ENCODE measurements at places on chromosomes 12 and 14.

GRCh38 chr12:11556682-11557081 lies 92.8 kb upstream of the ETV6 start:
- DNase-seq = no peak

- DNase-seq = no peak
Observed at GRCh38 chr12:16881986-16882570, 276.1 kb upstream of the LMO3 start.

- DNase-seq = no peak
Observed at GRCh38 chr12:119990382-119990874, 1.4 kb downstream of the BICDL1 start.

GRCh38 chr12:57609781-57610553 lies 1.3 kb upstream of the ARHGEF25 start:
- DNase-seq = no peak

GRCh38 chr14:61640158-61641136 lies 54.9 kb upstream of the HIF1A start:
- DNase-seq = no peak

DNA sequence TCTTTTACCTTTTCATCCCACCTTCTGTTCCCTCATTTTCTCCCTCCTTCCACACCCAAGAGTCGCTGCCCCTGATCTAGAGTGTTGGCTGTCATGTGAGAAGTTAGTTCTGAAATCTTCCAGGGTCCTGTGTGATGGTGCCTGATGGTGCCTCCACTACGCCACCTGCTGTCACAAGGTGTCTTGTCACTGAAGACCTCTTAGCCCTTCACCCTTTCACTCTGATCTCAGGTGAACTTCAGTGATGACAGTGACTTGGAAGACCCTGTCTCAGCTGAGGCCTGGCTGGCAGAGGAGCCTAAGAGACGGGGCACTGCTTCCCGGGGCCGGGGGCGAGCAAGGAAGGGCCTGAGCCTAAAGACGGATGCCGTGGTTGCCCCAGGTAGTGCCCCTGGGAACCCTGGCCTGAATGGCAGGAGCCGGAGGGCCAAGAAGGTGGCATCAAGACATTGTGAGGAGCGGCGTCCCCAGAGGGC lies 7.6 kb upstream of the PFDN5 start:
- DNase-seq = peak; percentile 71

GRCh38 chr12:119797090-119797489 lies 80.0 kb downstream of the CIT start:
- DNase-seq = no peak

DNA sequence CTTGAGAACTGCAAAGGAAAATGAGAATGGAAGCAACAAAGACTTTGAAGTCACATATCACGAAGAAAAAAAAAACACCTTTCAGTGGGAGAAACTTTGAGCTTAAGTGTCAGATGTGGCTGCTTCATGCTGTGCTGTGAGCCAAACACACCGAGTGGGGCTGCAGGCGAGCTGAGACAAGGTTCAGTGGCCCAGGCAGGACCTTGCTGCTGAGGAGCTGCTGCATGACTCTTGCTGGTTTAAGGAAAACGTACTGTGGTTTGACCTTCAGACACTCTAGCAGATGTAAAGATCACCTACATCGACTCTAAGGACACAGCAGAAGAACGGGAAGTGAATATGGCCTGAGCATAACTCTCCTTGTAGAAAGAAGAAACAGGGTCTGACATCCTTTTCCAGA lies 118.1 kb upstream of the OR4E1 start:
- DNase-seq = no peak

- DNase-seq = peak; percentile 11
Observed at GRCh38 chr12:2960390-2960956, 1.3 kb downstream of the TEAD4 start.

GRCh38 chr14:82366803-82367202 lies 833.1 kb upstream of the SEL1L start:
- DNase-seq = no peak

DNA sequence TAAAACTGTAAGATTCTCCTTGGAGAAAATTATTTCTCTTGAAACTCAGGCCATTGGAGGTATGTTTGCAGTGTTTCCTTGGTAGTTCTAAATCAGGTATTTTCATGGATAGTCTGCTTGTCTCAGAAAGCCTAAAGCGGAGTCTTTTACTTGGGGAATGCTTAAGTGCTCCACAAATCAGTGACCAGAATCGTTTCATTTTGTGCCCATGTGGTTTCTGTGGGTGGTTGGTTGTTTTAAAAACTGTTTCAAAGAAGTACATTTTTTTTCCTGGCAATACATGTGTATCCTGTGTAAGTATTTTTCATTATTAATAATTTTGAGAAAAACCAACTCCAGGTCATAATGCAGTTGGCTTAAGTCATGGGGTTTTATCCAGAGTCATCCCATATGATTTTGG lies 33.6 kb downstream of the CCDC91 start:
- DNase-seq = peak; percentile 17

DNA sequence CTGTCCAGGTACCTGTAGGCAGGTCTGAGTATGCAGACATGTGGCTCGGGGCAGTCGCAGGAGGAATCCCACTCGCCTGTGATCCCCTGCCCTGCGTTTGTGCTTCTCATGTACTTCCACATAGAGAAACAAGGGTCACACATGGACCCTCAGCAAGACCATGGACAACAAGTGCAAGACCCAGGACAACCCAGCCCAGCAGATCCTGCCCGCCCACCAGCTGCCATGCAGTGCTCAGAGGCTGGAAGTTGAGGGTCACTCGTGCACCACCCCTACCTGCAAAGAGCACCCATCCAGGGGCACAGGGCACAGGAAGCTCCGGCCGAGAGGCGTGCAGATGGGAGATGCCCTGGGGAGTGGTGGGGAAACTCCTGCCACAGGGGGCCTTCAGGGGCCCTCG lies 67.5 kb upstream of the C14orf180 start:
- no peak for DNase-seq
